ENCODE measurements at places on chromosomes 12 and 14. TPM values are rescaled to one million over a fixed set of nuclear protein-coding genes. Genes with fewer than 3 reads are reported as not detected.

GDF3 gene
- total RNA-seq, result not detected

GYS2 gene
- total RNA-seq, result not detected

P2RX7 gene
- not detected for total RNA-seq

IL23A gene
- total RNA-seq, result 0.41 TPM

MMP19 gene
- total RNA-seq, result not detected

DBX2 gene
- total RNA-seq, result not detected

NABP2 gene
- total RNA-seq, result 55.5 TPM

ANKRD9 gene
- 9.6 TPM for total RNA-seq

IL22 gene
- total RNA-seq, result not detected
